ENCODE measurements at places on chromosomes 16 and 17.

- DNase-seq, result no peak
Measured at GRCh38 chr17:29592850-29593551, at the start of gene ANKRD13B. ANKRD13B (plus strand) TSS chr17:29593132; CDS start chr17:29593622, 490 bp downstream.

DNA sequence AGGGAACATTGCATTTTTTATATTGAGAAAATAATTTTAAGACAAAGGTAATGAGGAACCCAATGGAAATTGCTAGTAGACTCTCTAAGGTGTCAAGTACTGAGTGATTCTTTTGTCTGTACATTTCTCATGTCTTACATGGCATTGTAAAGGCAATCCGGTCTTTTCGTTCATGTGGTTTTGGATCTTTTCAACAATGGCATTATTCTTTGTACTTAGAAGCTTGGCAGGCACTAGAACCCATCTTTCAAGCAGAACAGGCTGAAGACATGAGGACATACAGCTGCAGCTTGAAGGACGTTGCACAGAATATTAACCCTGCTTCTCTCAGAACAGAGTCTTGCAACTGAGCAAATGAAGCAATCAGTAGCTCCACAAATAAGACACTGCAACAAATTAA lies 231.5 kb upstream of the ZFHX3 start:
- no peak for DNase-seq

- DNase-seq, result no peak
Measured at GRCh38 chr17:76868669-76869495, 678 bp downstream of the MGAT5B start.

- no peak for DNase-seq
Measured at GRCh38 chr16:25941800-25942499, 250.2 kb downstream of the HS3ST4 start.

- no peak for DNase-seq
Measured at GRCh38 chr16:48246066-48246465, 1.3 kb downstream of the ABCC11 start.

GRCh38 chr16:19744670-19745069 lies 26.6 kb downstream of the IQCK start:
- no peak for DNase-seq

DNA sequence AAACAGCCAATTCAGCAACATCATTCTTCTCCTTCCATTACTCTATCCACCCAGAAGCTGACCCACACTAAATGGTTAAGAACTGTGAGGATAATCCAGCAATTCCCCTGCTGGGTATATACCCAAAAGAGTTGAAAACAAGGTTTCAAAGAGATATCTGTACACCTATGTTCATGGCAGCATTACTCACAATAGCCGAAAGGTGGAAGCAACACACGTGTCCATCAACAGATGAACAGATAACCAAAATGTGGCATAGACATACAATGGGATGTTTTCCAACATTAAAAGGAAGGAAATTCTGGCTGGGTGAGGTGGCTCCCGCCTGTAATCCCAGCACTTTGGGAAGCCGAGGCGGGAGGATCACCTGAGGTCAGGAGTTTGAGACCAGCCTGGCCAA lies 19.9 kb downstream of the MIS12 start:
- DNase-seq, result no peak

DNA sequence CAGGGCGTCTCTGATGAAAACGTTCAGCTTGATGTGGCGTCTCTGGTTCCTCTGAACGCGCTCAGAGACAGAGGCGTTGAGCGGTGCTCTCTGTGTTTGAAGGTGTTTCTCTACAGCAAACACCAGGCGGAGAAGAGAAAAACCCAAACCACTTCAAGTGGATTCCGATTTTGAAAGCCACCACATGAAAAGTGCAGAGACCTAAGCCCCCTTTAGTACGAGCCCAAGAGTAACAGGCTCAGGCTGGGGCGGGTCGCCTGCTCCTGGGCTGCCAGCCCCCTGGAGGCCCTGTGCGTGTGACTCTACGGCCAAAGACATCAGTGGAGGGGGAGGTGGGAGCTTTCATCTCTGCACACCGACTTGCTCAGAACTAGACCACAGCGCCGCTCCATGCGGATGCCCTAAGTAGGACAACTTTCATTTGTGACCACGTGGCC lies 328.4 kb downstream of the MAF start:
- DNase-seq, result no peak

- no peak for DNase-seq
Measured at GRCh38 chr17:63156986-63157385, 191.0 kb downstream of the TANC2 start.

DNA sequence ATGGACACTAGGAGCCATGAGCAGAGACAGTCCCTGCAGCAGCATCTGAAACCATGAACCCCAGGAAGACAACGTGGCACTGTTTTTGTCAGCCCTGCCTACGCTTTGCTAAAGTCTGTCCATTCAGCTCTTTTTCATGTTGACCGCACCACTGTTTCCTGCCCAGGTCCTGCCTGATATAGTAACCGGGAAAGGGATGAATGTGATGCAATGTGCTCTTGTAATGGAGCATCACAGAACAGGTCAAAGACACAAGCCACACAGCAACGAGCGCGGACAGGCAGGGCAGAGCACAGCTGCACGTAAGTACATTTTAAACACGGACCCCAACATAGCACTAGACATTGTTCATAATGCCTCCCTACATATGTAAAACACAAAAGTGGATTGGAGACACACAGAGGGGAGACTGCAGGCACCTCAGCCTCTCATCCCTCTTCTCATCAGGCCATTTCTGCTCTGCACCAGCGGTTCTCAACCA lies 16.9 kb upstream of the TNFRSF13B start:
- DNase-seq, result no peak

GRCh38 chr17:66952031-66952524 lies 12.4 kb upstream of the CACNG4 start:
- no peak for DNase-seq

GRCh38 chr17:11459861-11460331 lies 138.4 kb upstream of the DNAH9 start:
- DNase-seq, result no peak

GRCh38 chr17:74345433-74346241 lies 16.0 kb downstream of the BTBD17 start:
- peak; percentile 41 for DNase-seq

DNA sequence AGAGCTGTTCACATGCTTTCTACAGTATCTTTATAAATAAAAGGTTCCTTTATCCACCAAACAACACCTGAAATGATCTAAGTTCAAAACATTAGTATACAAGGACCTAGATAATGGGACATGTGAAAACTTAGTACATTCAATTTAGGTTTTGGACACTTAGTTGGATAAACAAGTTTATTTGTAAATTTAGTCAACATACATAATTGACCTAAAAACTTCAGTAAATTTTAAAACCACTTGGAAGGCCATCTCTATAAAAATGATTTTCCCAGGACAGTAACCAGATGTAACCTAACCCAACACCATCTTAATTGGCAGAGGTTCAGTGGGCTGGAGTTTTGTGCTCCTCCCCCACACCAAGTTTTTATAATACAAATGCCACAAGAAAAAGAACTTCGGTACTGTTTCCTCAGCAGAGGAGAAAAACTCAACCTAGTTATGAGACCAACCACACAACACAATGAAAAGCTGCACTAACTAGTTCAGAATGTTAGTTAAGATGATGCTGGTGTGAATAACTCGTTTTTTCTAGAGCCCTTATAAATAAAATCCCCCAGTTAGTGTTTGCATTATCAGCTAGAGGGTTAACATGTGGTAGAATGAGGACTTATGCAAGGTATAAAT lies 7.2 kb upstream of the UNK start:
- no peak for DNase-seq

DNA sequence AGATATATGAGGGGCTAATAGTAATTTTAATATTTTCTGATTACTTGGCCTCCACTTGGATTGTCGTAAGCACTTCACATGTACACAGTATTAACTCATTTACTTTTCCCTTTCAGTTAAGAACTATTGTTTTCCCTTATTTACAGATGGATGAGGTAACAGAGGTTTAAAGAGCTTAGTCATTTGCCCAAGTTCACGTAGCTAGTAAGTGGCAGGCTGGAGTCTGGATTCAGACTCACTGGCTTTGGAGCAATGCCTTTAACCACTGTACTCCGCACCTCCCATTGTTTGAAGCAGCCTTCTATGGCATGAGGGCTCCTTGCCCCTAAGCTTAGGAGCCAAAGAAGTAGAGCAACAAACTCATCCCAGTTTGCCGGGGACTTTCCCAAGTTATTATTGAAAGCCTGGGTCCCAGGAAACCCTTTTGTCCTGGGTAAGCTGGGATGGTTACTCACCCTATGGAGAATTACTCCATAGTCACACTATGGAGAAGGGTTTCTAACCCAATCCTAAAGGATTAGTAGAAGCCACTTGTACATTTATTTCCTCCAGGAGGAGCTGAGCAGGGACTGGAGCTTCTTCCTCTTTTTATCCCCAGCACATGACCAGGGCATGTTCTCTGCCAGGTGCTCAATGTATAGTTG lies 12.3 kb downstream of the FOXL1 start:
- DNase-seq, result no peak

DNA sequence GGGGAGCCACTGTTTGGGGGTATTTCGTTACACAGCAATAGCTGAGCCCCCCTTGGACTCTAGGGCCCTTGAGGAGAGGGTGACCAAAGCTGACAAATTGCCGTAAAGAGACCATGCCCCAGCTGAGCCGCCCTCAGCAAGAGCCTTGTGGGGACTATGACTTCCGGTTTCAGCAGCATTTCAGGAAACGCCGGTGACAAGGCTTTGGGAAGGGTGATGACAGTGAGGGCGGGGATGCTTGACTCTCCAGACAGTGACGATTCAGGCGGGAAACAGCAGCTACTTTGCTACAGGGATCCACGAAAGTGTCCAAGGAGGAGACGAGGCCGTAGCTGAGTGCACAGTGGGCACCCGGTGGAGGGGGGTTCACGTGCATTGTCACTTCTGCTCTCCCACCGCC lies 360.8 kb downstream of the C16orf95 start:
- DNase-seq, result no peak

- no peak for DNase-seq
Measured at GRCh38 chr17:74569020-74570003, 2.0 kb upstream of the CD300H start.

DNA sequence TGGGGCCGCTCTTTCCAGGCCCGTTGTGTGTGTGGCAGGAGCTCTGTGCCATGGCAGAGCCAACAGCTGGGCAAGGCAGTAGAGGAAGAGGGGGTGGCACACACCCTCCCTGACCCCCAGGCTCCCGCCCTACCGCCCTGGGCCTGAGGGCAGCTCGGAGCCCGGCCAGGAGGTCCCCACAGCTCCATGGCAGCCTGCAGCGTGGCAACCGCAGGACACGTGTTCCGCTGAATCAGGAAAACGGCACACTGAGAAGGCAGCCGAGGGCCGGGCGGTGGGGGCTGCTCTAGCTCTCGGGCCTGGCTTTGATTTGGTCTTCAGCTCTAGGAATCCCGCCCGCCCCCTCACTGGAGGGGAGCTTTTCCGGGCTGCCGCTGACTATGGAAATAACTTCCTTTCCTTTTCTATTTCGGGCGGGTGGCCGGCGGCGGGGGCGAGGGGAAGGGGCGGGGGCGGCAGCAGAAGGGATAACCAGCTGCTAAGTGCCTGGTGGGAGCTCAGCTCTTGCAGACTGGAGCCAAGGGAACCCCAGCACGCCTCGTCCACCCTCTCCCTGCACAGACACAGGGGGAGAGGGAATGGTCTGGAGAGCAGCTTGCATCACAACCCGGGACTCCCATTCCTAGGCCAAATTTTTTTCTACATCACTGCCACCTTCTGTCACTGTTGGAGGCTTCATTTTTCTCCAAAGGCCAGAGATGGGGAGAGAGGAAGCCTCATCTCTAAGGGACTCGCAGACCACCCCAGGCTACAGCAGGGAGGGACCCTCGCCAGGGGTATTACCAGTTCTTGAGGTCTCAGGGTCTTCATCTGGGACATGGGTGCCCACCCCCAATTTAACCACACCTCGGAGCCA lies 24.8 kb upstream of the MRPS23 start:
- peak; percentile 75 for DNase-seq

GRCh38 chr16:48335961-48336360 lies 49.3 kb downstream of the SIAH1 start:
- no peak for DNase-seq

DNA sequence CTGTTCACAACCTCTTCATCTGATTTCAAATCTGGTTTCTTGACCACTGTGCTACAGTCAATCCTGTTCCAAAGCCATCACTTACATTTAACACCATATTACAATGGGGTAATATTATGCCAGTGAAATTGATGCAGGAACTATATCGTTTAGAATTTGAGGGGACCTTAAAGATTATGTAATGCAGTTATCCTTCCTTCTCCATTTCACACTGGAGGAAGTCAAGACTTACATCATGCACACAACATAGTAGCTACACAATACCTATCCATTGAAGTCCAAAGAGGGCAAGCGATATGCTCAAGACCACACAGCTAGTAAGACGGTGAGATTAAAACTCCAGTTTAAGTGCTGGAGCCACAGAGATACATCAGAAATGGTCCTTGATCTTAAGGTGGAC lies 16.8 kb downstream of the NOG start:
- DNase-seq, result no peak

DNA sequence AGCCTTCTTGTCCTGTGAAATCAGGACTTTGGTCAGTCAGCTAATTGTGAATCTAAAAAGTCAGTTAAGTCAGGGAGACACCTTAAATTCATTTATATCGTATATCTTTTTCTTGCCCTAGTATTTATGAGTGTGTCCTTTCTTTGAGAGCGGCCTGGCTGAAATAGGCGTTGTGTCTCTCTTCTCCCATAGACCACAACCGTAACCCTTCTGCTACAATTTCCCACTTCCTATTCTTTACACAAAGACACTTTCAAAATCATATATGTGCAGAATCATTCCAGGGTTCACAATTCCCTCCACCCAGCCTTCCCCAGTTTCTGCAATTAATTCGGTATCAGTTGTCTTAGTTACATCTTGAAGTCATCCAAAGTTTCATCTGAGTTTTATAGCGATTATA lies 14.0 kb upstream of the COTL1 start:
- DNase-seq, result no peak

DNA sequence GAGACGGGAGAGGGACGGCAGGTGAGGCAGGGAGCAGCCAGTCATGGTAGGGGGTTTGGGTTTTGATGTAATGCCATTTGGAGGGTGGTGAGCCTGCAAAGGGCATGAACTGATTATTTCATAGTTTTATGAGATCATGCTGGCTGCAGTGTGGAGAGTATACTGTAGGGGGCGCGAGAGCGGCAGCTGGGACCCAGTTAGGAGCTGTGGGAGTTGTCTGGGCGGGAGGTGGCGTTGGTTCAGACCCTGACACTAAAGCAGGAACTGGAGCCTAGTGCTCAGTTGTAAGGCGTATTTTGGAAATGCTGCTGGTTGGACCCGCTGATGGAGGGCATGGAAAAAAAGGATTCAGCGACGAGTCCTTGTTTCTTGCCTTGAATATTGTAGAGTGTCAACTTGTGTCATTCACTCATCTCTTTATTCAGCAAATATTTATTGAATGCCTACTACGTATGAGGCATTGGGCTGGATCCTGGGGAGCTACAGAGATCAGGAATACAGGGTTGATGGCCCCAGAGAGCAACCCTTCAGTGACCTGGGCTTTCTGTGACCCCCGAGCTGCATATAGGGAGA lies 23.7 kb upstream of the KDM8 start:
- no peak for DNase-seq

DNA sequence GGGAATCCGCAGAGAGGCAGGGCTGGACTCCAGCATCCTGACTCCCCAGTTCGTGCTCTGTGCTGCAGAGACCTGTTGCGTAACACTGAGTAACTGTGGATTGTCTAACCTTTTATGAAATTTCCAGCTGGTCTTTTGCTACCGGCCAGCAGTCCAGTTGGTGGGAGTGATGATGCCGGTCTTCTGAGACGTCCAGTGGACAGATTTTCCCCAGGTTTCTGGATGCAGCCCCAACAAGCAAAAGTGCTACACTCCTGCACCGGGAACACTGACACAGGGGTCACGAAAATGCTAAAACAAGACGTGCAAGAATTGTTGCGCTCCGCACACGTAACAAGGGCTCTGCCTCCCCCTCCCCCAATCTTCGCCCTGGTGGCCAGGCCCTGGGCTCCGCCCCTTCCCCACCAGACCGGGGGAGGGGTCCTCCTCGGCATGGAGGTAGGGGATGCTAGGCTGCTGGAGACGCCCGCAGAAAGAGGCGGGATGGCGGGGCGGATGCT lies 701 bp upstream of the MRC2 start:
- no peak for DNase-seq
